NB4 (cell line): ENCODE measurements at places on chromosomes 13 and 19.
A peak's percentile ranks its signal among the peaks of the same experiment; 100 is the strongest.

DNA sequence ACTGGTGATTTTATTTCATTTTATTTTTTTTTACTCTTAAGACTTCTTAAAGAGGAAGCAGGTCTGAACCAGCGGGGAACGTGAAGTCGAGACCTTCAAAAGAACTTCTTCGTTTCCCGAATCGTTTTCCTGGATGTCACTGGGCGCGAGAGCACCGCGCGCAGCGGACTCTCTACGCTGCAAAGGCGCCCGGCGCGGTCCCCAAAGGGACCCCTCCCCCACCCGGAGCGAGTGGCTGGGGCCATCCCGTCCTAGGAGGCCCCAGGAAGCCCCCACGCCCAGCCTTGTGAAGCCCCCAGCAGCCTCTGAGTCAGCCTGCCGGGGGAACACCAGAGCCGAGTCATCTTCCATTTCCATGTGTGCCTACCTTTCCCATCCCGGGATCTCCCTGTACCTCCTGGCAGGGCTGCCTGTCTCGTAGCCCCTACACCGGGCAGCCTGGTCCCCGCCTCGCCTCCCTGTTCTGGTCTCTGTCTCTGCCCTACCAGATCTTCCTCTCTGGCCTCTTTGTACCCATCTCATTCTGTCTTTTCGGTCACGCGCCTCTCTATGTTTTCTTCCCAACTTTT is 608 bp downstream of the CD70 start:
- DNase-seq, result peak; percentile 53

DNA sequence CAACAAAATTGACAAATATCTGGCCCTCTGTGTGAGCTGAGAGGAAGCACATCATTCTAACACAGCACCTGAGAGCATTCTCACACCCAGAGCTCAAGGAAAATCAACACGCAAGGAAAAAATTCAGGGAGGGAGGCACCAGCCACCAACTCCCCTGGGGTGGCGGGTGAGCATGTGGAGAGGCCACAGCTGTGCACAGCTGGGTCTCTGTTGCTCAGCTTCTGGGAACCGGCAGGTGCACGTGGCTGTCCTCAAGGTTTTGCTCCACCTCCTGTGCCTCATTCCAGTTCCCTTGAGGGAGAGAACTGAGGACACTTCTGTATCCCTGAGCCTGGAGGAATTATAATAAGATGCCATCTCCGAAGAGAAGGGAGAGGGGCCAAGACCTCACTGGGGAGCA is 134.0 kb downstream of the USP12 start:
- no peak for DNase-seq

DNA sequence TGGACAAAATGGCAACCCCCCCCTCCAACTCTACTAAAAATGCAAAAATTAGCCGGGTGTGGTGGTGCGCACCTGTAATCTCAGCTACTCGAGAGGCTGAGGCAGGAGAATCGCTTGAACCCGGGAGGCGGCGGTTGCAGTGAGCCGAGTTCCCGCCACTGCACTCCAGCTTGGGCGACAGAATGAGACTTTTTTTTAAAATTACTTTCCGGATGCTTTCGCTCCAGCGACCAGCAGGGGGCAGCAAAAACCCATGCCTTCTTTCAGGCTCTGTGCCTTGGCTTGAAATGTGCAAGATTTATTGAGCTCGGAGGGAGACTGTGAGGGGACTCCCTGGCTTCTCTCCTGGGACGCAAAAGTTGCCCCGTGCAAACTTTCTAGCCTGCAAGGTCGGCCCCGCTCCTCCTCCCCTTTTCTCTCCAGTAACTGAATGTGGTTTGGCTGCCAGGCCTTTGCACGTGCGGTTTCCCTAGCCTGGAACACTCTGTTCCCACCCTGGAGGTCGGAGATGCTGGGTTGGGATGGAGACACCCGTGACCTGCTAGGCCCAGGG is 61.4 kb upstream of the NFIC start:
- DNase-seq, result peak; percentile 71

DNA sequence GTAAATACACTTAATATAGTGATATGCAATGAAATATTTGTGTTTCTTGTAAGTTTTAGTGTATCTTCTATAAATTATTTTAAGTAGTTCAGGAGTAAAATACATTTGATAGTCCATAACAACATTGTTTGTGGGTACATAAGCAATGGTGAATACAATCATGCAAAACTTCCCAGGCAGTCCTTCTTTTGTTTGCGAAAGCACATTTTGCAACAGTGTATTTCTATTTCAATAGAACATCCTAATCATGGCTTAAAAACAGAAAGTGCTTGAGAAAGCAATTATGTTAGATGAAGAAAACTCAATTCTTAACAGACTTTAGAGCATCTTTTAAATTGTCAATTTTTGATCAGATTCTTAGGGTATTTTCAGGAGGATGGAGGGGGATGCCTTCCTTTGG is 155.6 kb downstream of the POSTN start:
- DNase-seq, result no peak

DNA sequence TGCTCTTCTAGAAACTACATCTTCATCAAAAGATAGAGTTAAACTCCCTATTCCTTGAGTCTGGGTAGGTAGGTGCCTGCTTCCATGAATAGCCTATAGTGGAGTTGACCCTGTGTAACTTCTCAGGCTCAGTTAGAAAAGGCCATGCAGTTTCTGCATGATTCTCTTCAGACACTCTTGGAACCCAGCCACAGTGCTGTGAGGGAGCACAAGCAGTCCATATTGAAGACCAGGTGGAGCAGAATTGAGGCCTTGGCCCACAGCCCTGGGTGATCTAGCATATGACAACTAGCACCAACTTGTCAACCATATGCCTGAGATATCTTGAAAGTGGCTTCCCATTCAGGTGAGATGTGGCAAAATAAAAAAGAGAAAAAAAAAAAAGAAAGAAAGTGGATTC is 10.3 kb upstream of the PAN3 start:
- DNase-seq, result no peak

- DNase-seq, result no peak
Measured at GRCh38 chr13:112776971-112777370, 87.1 kb downstream of the ATP11A start.

- DNase-seq, result no peak
Measured at GRCh38 chr19:17721111-17721628, 1.9 kb downstream of the MAP1S start.

DNA sequence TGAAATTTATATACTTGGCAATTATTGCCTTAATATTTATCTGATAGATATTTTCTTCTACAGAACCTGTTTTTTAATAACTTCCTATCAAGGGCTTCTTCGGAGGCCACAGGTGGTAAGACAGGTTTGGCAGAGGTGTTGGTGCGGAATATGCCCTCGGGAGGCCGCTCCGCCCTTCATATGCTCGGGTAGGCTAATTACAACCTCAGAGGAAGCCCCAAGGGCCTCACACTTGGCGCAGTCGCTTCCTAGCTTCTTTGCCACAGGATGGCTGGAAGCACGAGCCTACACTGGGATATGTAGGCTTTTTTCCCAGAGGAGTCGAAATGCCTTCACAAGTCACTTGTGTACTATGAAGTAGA is 68.8 kb downstream of the LMO7 start:
- DNase-seq, result no peak

- DNase-seq, result no peak
Measured at GRCh38 chr19:49094505-49095482, 9.5 kb downstream of the SNRNP70 start.

DNA sequence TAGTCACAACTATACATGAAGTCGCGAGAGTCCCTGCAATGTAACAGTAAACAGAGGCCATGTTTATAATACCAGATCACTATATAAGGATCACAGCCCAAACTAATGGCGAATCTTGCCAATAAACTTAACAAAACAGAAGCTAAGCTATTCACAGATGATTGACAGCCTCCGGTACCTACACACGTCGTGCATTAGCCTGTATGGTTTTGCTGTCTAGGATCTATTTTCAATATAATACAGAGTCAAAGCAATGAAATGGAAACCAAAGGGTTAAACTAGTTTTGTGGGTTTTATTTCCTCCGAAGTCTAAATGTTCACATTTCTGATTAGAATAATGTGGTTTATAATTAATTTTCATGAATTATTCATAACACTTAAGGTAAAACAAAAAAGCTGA is 10.1 kb downstream of the ANKRD10 start:
- no peak for DNase-seq

GRCh38 chr19:55321466-55322137 is 3.5 kb downstream of the TMEM150B start:
- DNase-seq, result no peak

DNA sequence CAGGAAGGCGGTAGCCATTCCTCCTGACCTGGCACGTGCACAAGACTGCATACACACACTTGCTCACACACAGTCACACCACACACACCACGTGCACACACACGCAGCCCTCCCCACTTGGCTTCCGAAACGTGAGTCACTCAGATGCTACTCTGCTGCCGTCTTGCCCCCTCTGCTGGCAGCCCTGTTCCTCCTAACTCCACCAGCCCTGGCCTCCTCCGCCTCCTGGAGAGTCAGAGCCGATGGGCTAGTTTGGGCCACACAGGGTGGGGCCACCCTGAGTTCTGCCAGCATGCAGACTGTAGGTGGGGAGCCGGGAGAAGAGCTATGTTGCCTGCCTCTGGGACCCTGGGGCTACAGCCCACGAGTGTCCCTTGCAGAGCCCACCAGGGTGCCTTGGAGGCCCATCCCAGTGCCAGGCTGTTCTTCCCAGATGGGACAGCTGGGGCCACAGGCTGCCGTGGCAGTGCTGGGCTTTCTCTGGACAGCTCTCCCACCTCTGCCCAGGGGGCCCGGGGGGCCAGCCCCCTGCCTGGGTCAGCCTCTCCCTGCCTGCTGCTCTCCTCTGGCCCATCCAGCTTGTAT is 12.1 kb downstream of the PIN1 start:
- peak; percentile 74 for DNase-seq

DNA sequence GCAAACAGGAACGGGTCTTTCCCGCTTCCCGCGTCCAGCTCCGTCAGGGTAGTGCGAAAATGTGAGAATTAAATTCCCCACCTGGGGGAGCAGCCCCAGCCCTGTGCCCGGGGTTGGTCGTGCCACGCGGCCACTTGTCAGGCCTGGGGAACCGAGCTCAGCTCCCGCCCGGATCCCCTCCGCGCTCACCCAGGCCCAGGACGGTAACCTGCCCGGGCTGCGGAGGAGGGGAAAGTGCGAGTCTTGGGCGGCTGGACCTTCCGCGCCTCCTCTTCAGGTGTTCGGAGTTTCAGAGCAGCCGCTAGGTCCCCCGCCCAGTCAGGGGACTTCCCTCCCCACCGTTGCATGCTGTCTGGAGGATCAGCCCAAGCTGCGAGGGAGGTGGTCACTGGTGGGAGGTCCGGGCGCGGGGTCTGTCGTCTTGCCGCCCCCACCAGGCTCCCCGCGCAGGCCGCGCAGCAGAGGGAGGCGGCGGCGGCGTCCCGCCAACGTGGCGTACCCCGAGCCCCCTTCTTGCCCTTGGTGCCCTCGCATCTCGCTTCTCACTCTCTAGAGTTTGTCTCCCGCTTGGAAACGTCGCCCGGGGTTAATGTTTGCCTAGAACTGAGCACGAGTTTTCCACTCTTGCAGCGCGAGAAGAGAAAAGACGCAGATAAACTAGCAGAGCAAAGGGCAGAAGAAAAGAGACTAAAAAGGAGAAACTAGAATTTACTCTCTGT is 8.1 kb downstream of the URAD start:
- no peak for DNase-seq

- DNase-seq, result no peak
Measured at GRCh38 chr13:84607261-84608013, 725.2 kb upstream of the SLITRK1 start.

DNA sequence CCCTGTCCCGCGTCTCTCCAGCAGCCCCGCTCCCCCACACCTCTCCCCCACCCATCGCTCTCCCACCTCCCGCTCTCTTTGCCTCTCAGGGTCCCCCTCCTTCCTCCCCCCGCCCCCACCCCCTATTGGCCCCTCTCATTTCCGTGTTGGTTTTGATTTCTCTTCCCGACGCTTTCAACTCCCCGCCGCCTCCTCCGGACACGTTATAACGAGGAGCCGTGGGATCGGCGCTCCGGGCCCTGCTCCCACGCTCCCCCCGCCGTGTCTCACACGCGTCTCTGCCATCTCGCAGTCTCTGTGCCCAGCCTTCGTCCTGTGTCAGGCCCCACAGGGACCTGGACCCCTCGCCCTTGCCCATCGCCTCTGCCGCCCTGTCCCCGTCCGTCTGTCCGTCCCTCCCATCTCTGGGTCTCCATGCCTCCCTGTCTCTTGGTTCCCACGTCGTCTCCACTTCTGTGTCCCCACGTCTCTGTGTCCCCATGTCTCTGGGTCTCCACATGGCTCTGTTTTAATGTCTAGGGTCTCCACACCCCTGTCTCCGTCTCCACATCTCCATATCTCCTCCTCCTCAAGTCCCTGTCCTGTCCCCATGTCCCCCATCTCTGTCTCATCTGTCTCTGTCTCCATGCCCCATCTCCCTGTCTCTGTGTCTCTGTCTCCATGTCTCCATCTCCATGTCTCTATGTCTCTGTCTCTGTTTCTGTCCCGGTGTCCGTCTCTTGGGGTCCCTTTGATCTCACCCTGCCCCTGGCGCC is 13.1 kb downstream of the ERFL start:
- DNase-seq, result no peak

DNA sequence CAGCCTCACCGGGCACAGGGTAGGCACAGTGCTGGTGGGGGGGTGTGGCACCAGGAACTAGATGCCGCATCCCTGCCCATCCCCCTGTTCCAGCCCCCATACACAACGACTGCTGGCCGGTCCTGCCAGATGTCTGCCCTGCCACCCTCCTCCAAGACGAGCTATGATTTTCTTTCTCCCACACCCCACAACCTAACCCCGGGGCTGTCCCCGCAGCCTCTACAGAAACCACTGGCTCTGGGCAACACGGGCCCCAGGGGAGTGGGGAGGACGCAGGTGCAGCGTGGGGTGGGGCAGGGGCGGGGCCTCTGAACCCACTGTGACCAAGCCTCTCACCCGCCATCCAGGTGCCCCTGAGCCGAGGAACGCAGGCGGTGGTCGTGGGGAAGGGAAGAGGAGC is 15.5 kb downstream of the PGLS start:
- no peak for DNase-seq

- no peak for DNase-seq
Measured at GRCh38 chr19:28874742-28875141, 338.2 kb downstream of the UQCRFS1 start.

DNA sequence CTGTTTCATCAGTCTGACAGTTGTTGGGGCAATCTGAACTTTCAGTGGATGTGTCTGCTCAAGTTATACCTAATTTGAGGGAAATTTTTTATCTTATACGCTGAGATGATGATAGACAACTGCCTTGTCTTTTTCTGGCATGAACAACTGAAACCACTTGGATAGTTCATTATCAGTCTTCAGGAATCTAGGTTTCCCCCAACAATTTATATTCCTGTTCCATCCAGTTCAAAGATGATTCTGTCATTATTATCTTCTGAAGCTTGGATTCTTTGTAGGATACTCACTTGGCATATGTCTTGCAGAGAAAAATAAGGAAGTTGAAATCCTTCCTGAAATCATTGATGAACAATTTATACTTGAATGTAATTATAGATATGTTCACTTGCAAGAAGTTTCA is 193.7 kb downstream of the LMO7 start:
- DNase-seq, result no peak
